T-helper 2 cell (primary cell): ENCODE measurements at places on chromosomes 1 and 21.

GRCh38 chr1:64514197-64514765, 44.4 kb downstream of the CACHD1 start:
- DNase-seq = no peak

- DNase-seq = no peak
Measured at GRCh38 chr1:39631361-39632322, 7.8 kb downstream of the HEYL start.

DNA sequence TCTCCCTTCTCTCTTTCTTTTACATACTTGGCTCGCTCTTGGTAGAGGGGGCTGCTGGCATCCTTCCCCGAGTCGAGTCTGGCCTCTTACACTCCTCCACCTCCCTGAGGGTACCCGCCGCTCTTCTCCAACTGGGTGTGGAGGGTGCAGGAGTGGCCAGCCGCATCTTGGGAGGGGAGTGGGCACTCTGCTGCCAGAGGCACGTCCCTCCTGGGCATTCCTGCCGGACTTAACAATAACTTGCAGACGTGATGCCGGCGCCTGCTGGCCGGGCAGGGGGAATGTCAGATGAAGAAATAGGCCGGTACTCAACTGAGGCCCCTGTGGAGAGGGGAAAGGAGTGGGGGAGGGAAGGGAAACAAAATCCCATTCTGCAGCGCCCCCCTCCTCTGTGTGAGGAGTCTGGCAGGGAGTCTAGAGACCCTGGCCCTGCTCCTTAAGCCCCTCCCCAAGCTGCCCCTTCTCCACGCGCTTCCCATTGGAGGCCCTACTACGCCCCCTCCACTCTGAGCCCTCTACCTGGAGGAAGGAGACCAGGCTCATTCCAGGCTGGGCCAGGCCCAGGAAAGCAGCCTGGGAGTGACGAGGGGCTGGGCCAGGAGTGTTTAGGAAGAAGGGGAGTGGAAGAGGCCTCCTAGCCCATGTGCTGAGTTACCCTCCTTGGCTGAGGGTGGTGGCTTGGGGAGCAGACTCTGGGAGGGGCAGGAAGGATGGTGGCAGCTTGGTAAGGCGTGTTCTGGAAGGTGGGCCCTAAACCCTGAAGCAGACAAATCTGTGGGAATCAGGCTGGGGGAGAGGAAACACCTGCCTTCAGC, 1.8 kb downstream of the ATP2B4 start:
- DNase-seq = no peak

- DNase-seq = no peak
Measured at GRCh38 chr1:16146279-16147155, 9.4 kb downstream of the EPHA2 start.

DNA sequence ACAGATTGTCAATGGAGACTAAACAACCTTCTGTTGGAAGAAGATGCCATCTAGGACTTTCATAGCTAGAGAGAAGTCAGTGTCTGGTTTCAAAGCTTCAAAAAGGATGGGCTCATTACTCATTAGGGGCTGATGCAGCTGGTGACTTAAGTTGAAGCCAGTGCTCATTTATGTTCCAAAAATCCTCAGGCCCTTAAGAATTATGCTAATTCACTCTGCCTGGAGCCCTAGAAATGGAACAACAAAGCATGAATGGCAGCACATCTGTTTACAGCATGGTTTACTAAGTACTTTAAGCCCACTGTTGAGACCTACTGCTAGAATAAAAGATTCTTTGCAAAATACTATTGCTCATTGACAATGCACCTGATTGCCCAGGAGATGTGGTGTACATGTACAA, 63.7 kb downstream of the TTC3 start:
- DNase-seq = no peak

GRCh38 chr1:48548985-48549384, 77.0 kb upstream of the SPATA6 start:
- no peak for DNase-seq

DNA sequence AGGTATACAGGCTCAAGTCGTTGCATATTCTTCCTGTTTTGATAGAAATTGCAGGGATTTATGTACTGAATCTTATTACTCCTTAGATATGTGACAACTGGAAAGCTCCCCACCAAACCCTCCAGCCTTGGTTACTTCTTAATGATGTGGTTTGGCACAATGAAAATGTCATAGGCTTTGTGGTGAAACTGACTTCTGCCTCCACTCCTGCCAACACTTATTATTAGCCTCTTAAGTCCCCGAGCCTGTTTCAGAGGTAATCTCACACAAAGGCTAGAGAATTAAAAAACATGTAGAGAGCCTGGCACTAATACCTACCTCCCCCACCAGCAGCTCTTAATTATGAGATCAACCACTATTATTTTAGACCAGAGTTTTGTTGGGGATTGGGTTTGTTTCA, 4.2 kb downstream of the COX20 start:
- peak; percentile 18 for DNase-seq

DNA sequence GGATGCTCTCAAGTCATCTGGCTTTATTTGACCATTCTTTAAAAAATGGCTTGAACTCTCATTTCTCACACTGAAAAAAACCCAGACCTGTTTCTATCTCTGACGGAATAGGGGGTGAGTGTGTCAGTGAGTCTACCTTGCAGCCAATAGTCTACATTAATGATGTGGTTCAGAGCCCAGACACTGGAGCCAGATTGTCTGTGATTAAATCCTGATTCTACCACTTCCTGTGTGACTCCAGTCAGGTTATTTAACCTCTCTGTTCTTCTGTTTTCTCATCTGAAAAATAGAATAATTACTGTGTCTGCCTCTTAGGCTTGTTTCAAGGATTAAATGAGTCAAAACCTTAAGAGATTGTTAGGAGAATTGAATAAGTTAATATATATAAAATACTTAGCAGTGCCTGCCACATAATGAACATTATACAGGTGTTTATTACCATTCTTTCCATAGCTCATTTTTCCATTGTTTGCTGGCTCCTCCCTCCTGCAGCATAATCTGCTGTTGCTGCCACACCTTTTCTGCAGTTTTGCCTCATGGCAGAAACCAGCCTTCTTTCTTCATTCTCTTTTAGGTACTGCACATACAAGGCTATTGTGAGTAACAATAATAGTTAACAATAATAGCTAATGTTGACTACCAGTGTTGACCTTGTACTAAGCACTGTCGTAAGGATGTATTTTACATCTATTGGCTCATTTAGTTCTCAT, 157.6 kb upstream of the IVNS1ABP start:
- DNase-seq = no peak

- no peak for DNase-seq
Measured at GRCh38 chr1:230891413-230891812, 23.1 kb upstream of the C1orf198 start.
